ENCODE measurements at places on chromosomes 4 and X.

GRCh38 chrX:77398330-77398954, 48.7 kb upstream of the FGF16 start:
- no peak for DNase-seq

GRCh38 chrX:2316534-2316933, 184.2 kb downstream of the DHRSX start:
- no peak for DNase-seq

DNA sequence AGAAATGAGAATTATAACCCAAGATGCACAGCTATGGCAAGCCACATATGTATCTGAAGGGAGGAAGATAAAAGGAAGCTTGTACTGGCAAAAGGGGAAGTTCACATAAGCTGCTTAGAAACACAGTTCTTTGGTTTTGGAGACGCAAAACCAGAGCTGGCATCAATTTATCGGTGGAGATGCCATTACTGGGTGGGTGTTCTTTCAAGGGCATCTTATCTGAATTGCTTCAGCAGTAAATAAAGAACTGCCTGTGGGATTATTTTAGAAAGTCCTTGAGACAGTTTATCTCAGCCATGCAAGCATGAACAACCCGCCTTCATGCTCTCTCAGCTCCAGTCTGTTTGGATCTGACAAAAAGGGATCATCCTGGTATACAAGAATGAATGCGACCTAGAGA, 60.8 kb downstream of the DDX60 start:
- DNase-seq: no peak

DNA sequence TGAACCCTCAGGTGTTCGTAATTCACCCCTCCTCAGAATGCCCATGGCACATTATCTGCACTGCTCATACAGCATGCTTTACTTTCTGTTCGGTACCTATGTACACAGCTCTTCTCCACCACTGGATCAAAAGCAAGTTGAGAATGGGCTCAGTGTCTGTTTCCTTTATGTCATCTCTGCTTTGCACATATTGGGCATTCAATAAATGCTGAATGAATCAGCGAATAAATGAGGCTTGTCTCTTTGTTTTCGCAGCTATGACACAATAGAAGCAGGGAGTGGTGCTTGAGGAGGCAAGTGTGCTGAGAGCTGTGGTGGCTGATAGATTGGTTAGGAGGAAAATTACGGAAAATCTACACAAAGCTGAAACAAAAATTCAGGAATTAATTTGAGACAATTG, 109.1 kb upstream of the VMA21 start:
- no peak for DNase-seq

DNA sequence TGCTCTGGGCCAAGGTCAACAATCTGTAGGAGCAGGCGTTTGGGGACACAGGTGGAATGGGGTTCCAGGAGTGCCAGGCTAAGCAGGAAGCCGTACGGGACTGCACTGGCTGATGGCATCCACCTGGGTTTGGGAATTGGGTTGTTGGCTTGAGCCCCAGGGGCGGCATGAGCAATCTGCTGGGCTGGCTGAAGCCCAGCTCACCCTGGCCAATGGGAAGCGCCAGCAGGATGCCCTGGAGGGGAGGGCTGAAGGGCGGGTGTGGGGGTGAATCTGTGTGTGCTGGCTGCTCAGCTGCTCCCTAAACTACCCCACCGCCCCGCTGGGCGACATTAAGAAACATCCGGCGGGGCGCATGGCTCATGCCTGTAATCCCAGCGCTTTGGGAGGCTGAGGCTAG, 8.9 kb upstream of the RGS12 start:
- DNase-seq: no peak

- no peak for DNase-seq
Observed at GRCh38 chrX:112779139-112779538, 61.5 kb downstream of the AMOT start.

GRCh38 chrX:80432441-80432840, 12.2 kb downstream of the TENT5D start:
- no peak for DNase-seq

- DNase-seq: no peak
Observed at GRCh38 chr4:17475481-17475880, 36.4 kb downstream of the QDPR start.

- no peak for DNase-seq
Observed at GRCh38 chrX:52166840-52167239, 17.8 kb upstream of the MAGED4 start.

GRCh38 chr4:4379540-4380087, 7.3 kb upstream of the NSG1 start:
- no peak for DNase-seq

GRCh38 chrX:109925656-109926055, 77.3 kb upstream of the TMEM164 start:
- DNase-seq: no peak

- DNase-seq: no peak
Observed at GRCh38 chr4:140858897-140859296, 102.7 kb upstream of the TBC1D9 start.

DNA sequence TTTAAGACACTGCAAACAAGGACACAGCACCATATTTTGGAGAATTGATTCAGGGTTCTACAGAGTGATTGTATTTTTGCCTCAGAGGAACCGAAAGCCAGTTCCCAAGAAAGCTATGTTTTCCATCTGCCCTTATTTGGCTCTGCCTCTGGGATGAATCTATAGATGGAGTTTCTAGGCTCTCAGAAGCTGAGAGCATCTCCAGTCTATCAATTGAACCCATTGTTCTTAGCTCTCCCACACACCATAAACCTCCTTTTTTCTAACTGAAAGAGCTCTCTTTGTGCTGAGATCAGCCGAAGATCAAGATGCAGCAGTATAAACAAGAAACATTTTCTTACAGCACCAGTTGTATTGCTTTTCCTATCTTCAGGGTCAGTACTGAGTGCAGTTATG, 16.9 kb downstream of the PLP1 start:
- DNase-seq: no peak

DNA sequence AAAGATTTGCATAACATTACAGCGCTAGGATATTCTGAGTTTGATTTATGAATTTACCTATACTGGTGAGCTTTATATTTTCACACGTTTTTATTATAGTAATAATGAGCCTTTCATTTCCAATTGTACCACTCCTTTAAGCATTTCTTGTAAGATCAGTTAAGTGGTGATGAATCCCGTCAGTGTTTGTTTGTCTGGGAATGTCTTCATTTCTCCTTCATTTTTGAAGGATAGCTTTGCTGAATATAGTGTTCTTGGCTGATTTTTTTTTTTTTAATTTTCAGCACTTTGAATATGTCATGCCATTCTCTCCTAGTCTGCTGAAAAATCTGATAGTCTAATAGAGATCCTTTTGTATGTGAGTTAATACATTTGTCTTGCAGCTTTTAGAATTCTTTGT, 70.1 kb downstream of the IL15 start:
- DNase-seq: no peak

DNA sequence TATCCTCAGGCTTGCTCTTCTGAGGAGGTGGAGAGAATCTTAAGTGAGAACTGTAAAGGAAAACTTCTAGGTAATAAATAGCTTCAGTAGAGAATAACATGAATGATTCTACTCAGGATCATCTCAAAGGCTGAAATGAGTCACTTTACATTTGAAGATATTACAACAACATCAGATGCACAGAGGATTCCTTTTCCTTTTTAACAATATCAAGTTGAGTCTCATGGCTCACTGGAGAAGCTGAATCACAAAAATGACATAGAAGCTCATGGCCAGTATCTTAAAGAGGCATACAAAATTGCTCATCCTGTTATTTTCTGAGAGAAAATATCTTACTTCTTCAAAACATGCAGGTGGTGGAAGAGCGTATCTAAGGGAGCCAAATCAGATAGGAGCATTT, 72.5 kb upstream of the EMCN start:
- DNase-seq: no peak

DNA sequence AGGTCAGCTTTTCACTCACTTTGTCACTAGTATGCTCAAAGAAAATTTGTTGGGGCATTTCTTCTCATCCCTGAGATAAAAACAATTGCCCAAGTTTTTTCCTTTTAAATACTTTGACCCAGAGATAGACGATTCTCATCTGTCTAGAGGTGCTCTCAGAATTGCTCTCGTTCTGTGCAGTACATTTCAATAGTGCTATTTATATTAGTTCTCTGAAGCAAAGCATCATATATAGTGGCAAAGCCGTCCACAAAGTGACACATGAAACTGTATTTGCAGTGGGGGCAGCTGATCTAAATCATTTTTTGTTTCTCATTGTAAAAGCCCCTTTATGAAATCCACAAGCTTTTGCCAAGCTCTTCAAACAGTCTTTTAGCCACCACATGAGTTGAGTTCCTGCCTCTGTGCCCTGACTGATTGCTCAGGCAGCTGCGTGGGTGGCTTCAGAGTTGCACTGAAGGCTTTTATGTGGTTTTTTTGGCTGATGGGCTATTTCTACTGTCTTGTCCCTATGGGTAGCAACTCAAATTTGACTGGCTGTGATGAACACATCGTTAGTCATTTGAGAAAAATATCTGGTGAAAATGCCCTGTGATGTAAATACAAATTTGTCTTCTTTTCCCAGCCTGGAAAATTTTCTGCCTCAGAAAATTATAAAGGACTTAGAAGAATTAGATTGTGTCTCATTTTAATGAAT, 119.1 kb upstream of the OTUD4 start:
- DNase-seq: no peak

DNA sequence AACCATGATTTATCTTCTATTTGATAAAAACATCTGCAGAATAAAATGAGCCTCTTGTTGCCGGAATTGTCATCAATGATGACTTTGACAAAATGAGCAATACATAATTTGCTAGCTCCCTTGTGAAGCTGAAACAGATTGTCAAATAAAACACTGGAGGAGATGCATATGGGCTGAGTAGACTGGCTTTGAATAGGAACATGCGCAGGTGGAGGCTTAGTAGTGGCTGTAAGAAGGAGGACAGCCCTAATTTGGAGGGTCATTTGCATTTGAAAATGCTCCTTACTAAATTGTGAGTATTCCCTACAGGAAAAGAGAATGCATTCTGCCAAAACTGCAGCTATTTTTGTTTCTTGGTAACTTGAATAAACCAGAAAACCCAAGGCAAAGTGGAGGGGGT, 329.1 kb downstream of the PPARGC1A start:
- no peak for DNase-seq

GRCh38 chrX:153791104-153791852, 2.9 kb downstream of the IDH3G start:
- no peak for DNase-seq
